BJ (cell line): ENCODE measurements at places on chromosomes 1 and 21. TPM values are rescaled to one million over a fixed set of nuclear protein-coding genes. Genes with fewer than 3 reads are reported as not detected.
A peak's percentile ranks its signal among the peaks of the same experiment; 100 is the strongest.

AADACL4 gene
- 0.20 and 0.21 TPM in 2 replicates for polyA plus RNA-seq

GRCh38 chr1:116817582-116818064, 63.4 kb downstream of the CD2 start:
- no peak for DNase-seq

- DNase-seq = no peak
These were observed 6.7 kb upstream of the WNT2B start for GRCh38 chr1:112501810-112502641.

DNA sequence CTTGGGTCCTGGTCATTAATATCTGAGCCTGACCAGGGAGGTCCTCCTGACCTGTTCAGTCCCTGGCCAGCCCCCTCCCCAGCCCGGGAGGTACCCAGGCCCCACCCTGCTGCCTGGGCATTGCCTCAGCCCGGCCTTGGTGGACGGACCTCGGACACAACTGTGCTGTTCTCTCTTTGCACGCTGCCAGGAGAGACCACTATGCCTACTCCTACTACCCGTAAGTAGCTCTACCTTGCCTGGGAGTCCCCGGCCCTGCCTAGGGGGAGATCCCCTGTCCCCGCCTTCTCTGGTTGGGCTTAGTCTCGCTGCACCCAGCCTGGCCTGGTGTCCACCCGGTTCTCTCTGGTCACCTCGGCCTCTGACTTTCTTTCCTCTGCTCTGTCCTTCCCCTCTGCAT, 53.2 kb downstream of the PTPRU start:
- DNase-seq = no peak

DNA sequence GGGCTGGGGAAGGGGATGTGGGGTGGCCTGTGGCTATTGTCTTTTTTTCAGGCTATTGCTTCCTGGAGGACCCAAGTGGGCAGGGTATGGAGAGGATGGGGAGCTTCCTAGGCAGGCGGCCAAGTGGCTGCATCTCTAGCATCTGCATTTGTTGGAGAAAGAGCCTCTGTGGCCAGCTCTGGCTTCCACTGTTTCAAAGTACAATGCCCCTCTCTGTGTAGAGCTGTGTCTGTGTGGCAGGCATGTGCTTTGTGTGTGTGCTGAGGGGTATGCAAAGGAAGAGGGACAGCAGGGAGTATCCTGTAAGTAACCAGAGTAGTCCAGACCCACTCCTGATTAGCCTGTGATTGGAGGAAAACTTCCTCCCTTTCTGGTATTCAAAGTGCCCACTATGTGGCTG, 40.6 kb downstream of the KCNA2 start:
- no peak for DNase-seq

DNA sequence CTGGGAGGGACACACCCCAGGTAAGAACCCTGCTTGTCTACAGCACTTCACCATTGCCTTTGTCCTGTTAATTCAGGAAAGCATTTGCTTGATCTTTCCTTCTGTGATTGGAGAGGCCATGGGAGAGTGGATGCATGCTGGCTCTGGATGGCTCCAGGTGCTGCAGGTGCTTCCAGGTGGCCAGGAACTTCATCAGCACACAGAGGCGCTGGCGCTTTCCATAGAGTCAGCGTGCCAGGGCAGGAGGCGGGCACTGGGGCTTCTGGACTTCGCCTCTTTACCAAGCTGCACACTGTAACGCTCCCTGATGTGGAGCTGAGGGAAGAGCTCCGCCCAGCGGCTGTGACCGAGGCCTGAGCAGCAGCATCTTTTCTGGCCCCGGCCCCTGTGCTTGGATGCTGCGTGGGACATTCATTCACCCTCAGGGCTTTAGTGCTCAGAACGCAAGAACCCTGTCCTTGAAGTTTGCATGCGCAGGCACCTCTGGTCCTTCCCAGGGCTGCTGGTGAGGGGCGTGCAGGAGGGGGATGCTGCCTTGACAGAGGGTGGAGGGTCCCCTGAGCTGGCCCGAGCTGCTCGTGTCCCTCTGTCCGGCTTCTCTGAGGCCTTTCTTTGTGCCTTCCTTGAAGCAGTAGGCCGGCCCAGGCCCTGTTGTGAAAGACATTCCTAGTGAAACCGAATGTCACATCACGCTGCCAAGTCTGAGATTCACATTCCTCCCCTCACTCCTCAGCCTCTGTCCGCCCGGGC, 1.6 kb upstream of the MX2 start:
- DNase-seq = peak; percentile 26
